ENCODE measurements at places on chromosomes 1 and 21. TPM values are rescaled to one million over a fixed set of nuclear protein-coding genes. Genes with fewer than 3 reads are reported as not detected.

Gene CCDC17
- 3.5 TPM for total RNA-seq

Gene KNCN
- not detected for total RNA-seq

- no peak for DNase-seq
Measured at GRCh38 chr1:17663646-17664045, 91.5 kb upstream of the ACTL8 start.

DNA sequence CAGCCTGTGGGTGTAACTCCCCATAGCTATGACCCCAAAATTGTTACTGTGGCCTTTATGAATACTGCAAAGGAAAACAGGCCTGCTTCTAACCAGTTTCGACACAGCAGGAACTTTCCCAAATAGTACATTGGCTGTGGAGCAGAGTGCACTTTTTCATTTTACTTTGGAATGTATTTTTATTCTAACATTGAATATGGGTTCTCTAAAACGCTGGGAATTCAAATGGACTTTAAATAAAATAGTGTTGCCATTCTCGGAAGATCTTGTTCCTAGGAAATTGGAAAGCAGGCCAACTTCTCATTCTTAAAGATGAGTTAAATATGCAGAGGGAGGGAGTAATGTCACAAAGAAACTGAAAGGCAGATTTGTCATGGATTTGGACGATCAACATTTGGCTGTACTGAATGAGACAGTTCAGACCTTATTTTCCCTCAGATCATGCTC lies 39.6 kb upstream of the ARHGAP29 start:
- no peak for DNase-seq

- no peak for DNase-seq
Measured at GRCh38 chr1:12453400-12454343, 164.3 kb downstream of the DHRS3 start.
